ENCODE measurements at places on chromosomes 6 and 20.

- DNase-seq = no peak
Measured at GRCh38 chr6:106250953-106251352, 74.6 kb downstream of the ATG5 start.

GRCh38 chr6:31575335-31575901 lies at the start of gene TNF:
Gene TNF (plus strand): TSS chr6:31575565. CDS start chr6:31575742, 177 bp downstream.
- no peak for DNase-seq

DNA sequence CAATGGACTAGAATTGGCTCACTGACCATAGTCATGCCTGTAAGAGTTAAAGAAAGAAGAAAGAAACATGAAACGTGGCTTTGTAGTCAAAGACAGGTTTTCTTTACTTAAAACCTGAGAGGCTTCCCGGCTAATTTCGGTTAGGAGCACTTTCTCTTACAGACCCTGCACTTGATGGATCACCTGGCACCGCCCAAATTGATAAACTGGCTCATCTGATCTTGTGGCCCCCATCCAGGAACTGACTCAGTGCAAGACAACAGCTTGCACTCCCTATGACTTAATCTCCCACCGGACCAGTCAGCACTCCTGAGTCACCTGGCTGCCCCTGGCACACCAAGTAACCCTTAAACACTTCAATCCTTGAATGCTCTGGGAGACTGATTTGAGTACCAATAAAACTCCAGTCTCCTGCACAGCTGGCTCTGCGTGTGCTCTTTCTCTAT lies 12.3 kb downstream of the TMEM14B start:
- peak; percentile 57 for DNase-seq

DNA sequence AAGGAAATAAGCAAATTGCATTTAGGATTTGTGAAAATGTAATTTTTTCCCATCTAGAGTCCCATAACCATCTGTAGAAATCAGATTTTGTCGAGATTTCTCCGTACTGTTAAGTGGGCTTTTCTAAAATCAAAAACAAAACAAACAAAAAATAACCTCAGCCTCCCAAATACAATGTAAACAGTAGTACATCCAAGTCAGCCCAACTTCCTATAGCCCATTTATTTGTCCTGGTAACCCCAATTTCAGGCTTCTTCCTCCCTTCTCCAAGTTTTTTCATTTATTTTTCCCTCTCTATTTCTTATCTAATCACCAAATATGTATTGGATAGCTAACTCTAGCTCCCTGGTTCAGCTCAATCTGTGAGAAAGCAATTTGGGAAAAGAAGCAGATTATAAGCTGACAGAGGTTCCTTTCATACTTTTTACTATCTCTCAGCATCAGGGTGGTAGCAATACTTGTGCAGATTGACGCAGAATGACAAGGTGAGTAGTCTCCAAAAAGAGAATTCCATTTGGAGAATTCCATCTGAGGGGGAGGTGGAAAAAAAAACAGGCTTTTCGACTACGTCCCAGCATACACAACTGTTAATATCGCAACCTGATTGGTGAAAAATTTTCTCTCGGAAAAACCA lies 132.6 kb upstream of the BTN3A2 start:
- no peak for DNase-seq

DNA sequence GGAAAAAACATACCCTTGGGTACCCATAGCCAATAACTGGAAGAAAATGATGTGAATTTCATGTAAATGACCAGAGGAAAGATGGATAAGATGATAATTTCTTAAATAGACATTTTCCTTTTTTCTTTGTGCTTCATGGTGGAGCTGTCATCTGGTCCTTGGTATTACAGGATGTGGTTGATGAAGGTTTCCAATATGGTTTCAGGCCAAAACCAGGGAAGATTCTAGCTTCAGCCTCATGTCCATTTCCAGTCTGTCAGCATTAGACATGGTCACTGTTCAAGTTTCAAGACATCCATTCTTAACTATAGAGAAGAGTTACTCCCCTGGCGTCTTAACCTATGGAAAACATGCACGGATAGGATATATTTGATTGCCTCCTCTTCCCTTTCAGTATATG lies 63.6 kb downstream of the SSR1 start:
- DNase-seq = no peak

- no peak for DNase-seq
Measured at GRCh38 chr6:83470001-83470400, 39.1 kb upstream of the ME1 start.

Data from kidney capillary endothelial cell (primary cell).